ENCODE measurements at places on chromosomes 12 and 14. TPM values are rescaled to one million over a fixed set of nuclear protein-coding genes. Genes with fewer than 3 reads are reported as not detected.

The OVCH1 gene
- total RNA-seq = 0.28 TPM

The A2M gene
- total RNA-seq = not detected

The TMEM179 gene
- not detected for total RNA-seq

The DDN gene
- total RNA-seq = 0.28 TPM

The USP15 gene
- total RNA-seq = 80.1 TPM

The C14orf132 gene
- total RNA-seq = 1.4 TPM

The BEST3 gene
- total RNA-seq = not detected

The P2RX2 gene
- not detected for total RNA-seq

The A2ML1 gene
- total RNA-seq = 135 TPM

The PIWIL1 gene
- not detected for total RNA-seq

The KLRK1 gene
- total RNA-seq = not detected

The FRS2 gene
- 60.5 TPM for total RNA-seq

The SALL2 gene
- total RNA-seq = under 0.01 TPM

The NANOG gene
- total RNA-seq = under 0.01 TPM

The OASL gene
- 0.50 TPM for total RNA-seq

The RHEBL1 gene
- 1.0 TPM for total RNA-seq

The SLC25A47 gene
- 0.07 TPM for total RNA-seq

The SMIM41 gene
- not detected for total RNA-seq

The TMPRSS12 gene
- not detected for total RNA-seq

The GALNT9 gene
- not detected for total RNA-seq

The NPFF gene
- not detected for total RNA-seq

The BEGAIN gene
- total RNA-seq = 0.21 TPM

The HELB gene
- 4.6 TPM for total RNA-seq

The ACRBP gene
- 0.50 TPM for total RNA-seq

The KLHDC2 gene
- 86.5 TPM for total RNA-seq

The TPI1 gene
- total RNA-seq = 622 TPM

The SERPINA9 gene
- total RNA-seq = not detected

The GDF3 gene
- not detected for total RNA-seq

The CELA1 gene
- not detected for total RNA-seq

The KLRD1 gene
- under 0.01 TPM for total RNA-seq

The VRTN gene
- total RNA-seq = not detected

The FGD4 gene
- total RNA-seq = 27.7 TPM

The SYNJ2BP gene
- 23.6 TPM for total RNA-seq

The COX8C gene
- total RNA-seq = not detected

The SLC5A8 gene
- not detected for total RNA-seq

The PLEKHD1 gene
- 0.07 TPM for total RNA-seq

The TAS2R10 gene
- not detected for total RNA-seq

The PZP gene
- not detected for total RNA-seq

The SLC10A1 gene
- total RNA-seq = not detected

The HOXC12 gene
- not detected for total RNA-seq

The FOXN4 gene
- not detected for total RNA-seq

The TM9SF1 gene
- total RNA-seq = 65.7 TPM

The OR4Q2 gene
- not detected for total RNA-seq

The AGAP2 gene
- 0.07 TPM for total RNA-seq

The LMNTD1 gene
- total RNA-seq = 0.14 TPM

The RPGRIP1 gene
- total RNA-seq = not detected
